A172 (cell line): ENCODE measurements at places on chromosomes 2 and 18. TPM values are rescaled to one million over a fixed set of nuclear protein-coding genes. Genes with fewer than 3 reads are reported as not detected.
A peak's percentile ranks its signal among the peaks of the same experiment; 100 is the strongest.

DNA sequence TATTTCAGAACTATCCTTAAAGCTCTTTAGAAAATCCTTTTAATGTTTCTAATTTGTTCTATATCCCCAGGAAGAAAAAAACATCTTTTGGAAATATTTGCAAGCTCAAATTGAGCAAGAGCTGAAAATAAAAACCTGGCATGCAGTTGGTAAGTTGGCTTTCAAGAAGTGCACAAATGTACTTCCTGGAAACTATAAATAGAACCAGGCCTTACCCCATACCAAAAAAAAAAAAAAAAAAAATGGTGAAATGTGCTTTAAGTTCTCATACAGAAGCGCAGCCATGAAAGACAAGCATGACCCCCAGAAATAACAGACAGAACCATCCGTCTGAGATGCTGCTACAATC, 178.5 kb downstream of the HDAC4 start:
- DNase-seq = no peak

DNA sequence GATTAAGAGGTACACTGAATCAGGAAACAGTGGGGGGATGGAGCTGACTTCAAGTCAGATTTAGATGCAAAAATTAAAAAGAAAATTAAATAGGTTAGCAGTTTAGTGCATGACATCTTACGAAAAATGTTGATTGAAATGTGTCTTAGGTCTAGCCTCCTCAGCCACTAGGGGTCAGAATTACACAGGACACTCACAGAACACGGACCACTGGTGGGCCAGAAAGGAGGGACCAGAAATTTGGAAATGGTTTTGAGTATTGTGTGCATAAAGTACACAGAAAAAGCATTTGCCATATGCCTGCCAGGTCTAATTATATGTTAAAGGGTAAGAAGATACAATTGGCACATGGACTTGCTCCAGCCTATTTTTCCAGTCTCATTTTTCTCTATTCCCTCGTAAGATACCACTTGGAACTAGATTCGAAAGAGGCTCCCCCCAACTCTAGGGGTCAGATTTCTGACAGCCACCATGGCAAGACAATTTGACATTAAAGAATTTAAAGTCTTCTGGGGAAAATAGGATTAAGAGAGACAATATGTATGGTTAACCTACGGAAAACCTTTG, 550.2 kb upstream of the SETBP1 start:
- DNase-seq = peak; percentile 2

GRCh38 chr2:161166538-161167409, 6.5 kb downstream of the TANK start:
- DNase-seq = no peak

DNA sequence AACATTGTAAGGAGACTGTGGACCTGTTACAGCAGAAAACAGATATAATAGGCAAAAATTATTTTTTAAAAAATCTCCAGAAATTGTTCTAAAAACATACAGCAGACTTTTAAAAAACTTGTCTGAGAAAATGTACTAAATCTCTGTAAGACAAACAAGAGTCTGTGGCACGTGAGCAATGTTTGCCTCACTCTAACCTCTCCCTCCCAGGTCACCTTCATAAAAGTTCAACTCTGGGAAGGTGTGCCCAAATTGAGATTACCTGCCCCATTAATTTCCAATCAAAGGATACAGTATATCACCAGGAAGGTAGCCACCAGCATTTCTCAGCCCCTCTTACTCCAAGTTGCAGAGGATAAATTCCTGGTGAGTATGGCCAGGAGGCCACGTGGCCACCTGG, 992.7 kb downstream of the TMEM182 start:
- no peak for DNase-seq

SLC35F5 gene
- 82.8 and 90.9 TPM in 2 replicates for total RNA-seq
